GM12864 (cell line): ENCODE measurements at places on chromosomes 13 and 19.

- no peak for DNase-seq
Measured at GRCh38 chr19:35334144-35334753, 5.3 kb downstream of the CD22 start.

GRCh38 chr13:112725346-112726015 lies 35.6 kb downstream of the ATP11A start:
- no peak for DNase-seq

GRCh38 chr19:33156334-33156733 lies 24.4 kb downstream of the WDR88 start:
- no peak for DNase-seq

GRCh38 chr19:2361246-2362045 lies 1.4 kb downstream of the TMPRSS9 start:
- DNase-seq: no peak

DNA sequence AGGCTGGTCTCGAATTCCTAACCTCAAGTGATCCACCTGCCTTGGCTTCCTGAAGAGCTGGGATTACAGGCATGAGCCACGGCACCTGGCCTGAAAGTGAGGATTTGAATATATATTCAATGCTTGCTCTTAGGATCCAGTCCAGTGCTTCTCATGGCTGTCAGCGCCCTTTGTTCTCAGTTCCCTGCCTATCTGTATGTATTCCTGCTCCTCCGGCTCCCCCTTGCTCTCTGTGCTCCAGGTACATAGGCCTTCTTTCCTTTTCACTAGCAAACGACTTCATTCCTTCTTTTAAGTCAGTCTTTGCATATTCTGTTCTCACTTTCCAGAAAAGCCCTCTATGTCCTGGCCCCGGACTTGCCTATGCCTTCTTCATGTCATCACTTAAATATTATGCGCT lies 232.8 kb downstream of the DACH1 start:
- DNase-seq: no peak

- no peak for DNase-seq
Measured at GRCh38 chr19:12647490-12648071, 19.0 kb downstream of the MAN2B1 start.
